ENCODE measurements at places on chromosomes 5 and 9.

GRCh38 chr5:142082182-142082781, 26.3 kb upstream of the NDFIP1 start:
- H3K27me3 ChIP-seq, result no peaks in the 10 kb centered on the region
- no peaks in the 10 kb centered on the region for H3K36me3 ChIP-seq
- H3K4me1 ChIP-seq, result no peaks in the 10 kb centered on the region
- H3K4me3 ChIP-seq, result no peak overlapping the region
- H3K27ac ChIP-seq, result no peak overlapping the region

DNA sequence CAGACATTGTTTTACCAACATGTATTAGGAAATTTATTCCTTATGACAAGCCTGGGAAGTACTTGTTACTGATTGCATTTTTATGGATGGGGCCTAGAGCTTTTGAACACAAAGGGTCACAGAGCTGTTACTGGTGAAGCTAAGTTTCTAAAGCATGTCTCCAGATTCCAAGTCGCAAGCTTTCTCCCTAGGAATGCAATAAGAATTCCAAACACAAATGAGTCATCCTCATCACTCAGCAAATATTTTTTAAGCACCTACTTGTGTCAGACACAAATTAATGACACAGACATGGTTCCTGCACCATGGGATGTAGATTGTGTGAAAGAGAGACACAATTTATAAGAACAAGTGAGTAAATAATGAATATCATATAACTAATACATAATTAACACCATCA, 11.0 kb upstream of the SH3RF2 start:
- DNase-seq, result no peak
- no peak overlapping the region for H3K27ac ChIP-seq
- no peaks in the 10 kb centered on the region for H3K27me3 ChIP-seq
- H3K4me3 ChIP-seq, result no peak overlapping the region

- no peaks in the 10 kb centered on the region for H3K27me3 ChIP-seq
- H3K4me1 ChIP-seq, result peaks cover 79% of the 10 kb centered on the region
- DNase-seq, result no peak
- H3K4me3 ChIP-seq, result no peak overlapping the region
- no peak overlapping the region for H3K27ac ChIP-seq
Measured at GRCh38 chr5:151071848-151072629, 8.8 kb downstream of the TNIP1 start.

- no peak overlapping the region for H3K27ac ChIP-seq
- no peak overlapping the region for H3K4me3 ChIP-seq
- H3K36me3 ChIP-seq, result no peaks in the 10 kb centered on the region
- no peak for DNase-seq
- H3K4me1 ChIP-seq, result no peaks in the 10 kb centered on the region
- no peaks in the 10 kb centered on the region for H3K27me3 ChIP-seq
Measured at GRCh38 chr5:130400091-130400490, 495.8 kb downstream of the CHSY3 start.

- DNase-seq, result no peak
- no peak overlapping the region for H3K4me3 ChIP-seq
- H3K4me1 ChIP-seq, result no peaks in the 10 kb centered on the region
Measured at GRCh38 chr9:135388530-135388929, 91.1 kb upstream of the PPP1R26 start.

DNA sequence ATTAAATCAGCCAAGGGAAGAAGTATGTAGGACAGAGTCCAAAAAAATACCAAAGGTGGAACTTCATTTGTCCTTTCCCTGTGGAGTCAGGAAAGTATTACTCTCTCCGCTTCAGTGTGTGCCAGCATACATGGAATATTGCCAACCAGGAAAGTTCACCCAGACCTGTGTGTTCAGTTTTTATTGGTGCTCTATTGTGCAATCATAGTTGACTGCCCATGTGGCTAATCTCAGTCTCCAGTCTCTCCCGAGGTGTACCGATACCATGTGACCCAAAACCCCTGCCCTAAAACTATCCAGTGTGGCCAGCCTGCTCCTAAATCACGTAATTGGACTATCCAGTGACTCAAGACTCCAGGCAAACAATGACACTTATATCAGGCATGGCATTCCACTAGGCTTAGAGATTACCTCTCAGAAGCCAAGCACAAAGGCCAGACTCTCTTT, 38.8 kb downstream of the NFX1 start:
- DNase-seq, result no peak
- no peak overlapping the region for H3K27ac ChIP-seq
- H3K36me3 ChIP-seq, result peaks cover 4% of the 10 kb centered on the region
- no peaks in the 10 kb centered on the region for H3K27me3 ChIP-seq
- no peak overlapping the region for H3K4me3 ChIP-seq

DNA sequence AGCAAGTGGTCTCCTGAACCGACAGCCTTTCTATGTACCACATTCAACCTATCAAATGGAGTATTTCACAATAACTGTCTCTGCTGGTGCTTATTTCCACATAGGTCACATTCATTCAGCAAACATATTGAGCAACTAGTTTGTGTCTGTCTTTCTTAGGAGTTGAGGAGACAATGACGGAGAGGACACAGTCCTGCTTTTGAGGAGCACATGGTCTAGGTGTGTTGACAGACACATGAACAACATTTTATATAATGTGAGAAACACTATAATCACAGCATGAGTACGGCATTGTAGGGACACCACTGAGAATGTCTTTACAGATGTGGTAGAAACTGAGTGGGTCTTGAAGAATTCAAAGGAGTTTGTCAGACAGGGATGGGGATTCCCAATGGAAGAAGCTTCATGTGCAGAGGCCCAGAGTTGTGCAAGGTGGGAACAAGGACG, 28.5 kb downstream of the NFIL3 start:
- no peaks in the 10 kb centered on the region for H3K4me1 ChIP-seq
- no peak for DNase-seq
- no peaks in the 10 kb centered on the region for H3K36me3 ChIP-seq
- peaks cover 3% of the 10 kb centered on the region for H3K27me3 ChIP-seq
- H3K27ac ChIP-seq, result no peak overlapping the region
- no peak overlapping the region for H3K4me3 ChIP-seq
